ENCODE measurements at places on chromosomes 6 and 20. TPM values are rescaled to one million over a fixed set of nuclear protein-coding genes. Genes with fewer than 3 reads are reported as not detected.
A peak's percentile ranks its signal among the peaks of the same experiment; 100 is the strongest.

DNA sequence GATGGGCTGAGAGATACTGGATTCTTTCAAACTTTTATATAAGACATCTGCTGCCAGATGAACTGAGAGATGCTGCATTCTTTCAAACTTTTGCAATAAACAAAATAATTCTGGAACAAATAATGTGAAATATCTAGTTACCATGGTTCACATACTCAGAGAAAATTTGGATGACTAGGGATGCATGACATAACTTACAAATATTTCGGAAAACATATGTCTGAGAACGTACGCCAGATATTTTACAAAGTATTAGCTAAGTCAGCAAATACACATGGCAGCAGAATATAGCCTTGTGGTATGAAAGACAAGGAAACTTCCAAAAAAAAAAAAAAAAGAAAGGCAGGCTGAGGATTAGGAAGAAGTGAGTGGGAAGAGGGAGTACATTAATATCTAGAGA, 113.3 kb upstream of the TRAF3IP2 start:
- no peak overlapping the region for H3K4me3 ChIP-seq
- no peak for DNase-seq
- H3K27me3 ChIP-seq, result no peaks in the 10 kb centered on the region
- H3K4me1 ChIP-seq, result peaks cover 37% of the 10 kb centered on the region
- H3K36me3 ChIP-seq, result peaks cover 9% of the 10 kb centered on the region

DNA sequence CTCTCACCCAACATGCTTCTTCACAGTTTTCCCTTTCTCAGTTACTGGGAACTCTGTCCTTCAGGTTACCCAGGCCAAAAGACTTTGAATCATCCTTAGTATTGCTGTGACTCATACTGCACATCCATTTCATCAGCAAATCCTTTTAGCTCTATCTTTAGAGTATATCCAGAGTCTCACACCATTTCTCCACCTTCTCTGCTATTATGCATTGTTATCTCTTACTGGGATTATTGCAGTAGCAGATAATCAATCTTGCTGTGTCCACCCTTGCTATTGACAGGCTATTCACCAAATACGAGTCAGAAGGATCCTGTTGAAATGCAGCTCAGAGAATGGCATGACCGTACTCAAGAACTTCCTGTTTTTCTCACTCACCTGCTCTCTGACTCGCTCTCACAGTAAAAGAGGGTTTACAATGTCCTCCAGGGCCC, 57.3 kb downstream of the BCKDHB start:
- no peak for DNase-seq
- no peaks in the 10 kb centered on the region for H3K4me1 ChIP-seq
- peak overlapping the region; percentile 26 for H3K27ac ChIP-seq
- H3K27me3 ChIP-seq, result no peaks in the 10 kb centered on the region

- H3K4me1 ChIP-seq, result no peaks in the 10 kb centered on the region
- peaks cover 99% of the 10 kb centered on the region for H3K27me3 ChIP-seq
- H3K27ac ChIP-seq, result no peak overlapping the region
- no peak overlapping the region for H3K4me3 ChIP-seq
- H3K36me3 ChIP-seq, result no peaks in the 10 kb centered on the region
- DNase-seq, result no peak
Observed at GRCh38 chr6:28811873-28812272, 111.9 kb downstream of the TRIM27 start.

DNA sequence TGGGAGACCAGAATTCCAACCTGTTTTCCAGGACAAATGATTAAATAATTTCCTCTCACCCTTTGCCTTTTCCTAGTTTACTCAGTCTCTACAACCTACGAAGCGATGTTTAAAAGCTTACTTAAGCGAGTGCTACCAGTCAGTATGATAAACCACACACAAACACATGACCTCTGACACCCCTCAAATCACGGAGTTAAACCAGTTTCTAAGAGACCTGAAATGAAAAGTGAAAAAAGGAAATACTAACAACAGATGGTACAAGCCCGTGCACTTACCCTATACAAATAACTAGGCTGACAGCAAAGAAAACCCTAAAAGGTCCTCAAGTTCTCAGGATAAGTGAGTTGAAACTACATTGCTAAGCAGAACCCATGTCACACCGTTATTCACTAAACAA, 7.7 kb downstream of the TNFRSF21 start:
- H3K27ac ChIP-seq, result no peak overlapping the region
- H3K27me3 ChIP-seq, result no peaks in the 10 kb centered on the region
- DNase-seq, result no peak
- no peak overlapping the region for H3K4me3 ChIP-seq
- no peaks in the 10 kb centered on the region for H3K4me1 ChIP-seq
- no peaks in the 10 kb centered on the region for H3K36me3 ChIP-seq

- no peaks in the 10 kb centered on the region for H3K27me3 ChIP-seq
- no peak for DNase-seq
- H3K27ac ChIP-seq, result no peak overlapping the region
- no peak overlapping the region for H3K4me3 ChIP-seq
- H3K36me3 ChIP-seq, result no peaks in the 10 kb centered on the region
- no peaks in the 10 kb centered on the region for H3K4me1 ChIP-seq
Observed at GRCh38 chr6:40039042-40039441, 104.8 kb upstream of the MOCS1 start.

DNA sequence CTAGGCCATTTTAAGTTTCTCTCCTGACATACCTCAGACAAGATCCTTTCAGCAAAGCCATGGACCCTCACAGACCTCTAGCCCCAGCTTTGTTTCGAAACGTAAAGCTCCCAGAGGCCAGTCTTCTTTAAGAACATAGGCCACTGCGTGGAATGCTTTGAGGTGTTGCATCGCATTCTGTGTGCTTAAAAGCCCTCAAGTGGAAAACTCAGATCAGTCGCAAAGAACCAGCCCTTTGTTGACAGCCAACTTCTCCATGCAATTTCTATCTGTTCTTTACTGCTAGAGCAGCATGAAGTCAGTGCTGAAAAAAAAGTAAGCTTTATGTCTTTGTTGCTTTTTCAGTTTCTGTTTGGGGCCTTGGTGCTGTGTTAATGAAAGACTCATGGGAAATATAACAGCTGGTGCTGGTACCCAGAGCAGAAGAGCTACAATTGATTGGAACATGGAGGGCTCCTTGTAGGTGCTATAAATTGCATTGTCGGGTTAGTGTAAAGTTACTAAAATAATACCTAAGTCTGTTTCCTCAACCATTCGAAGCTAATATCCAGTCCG, 142.6 kb downstream of the MAP3K7 start:
- H3K4me3 ChIP-seq, result no peak overlapping the region
- no peak for DNase-seq
- H3K36me3 ChIP-seq, result no peaks in the 10 kb centered on the region
- no peaks in the 10 kb centered on the region for H3K27me3 ChIP-seq

- peaks cover 6% of the 10 kb centered on the region for H3K4me1 ChIP-seq
- no peaks in the 10 kb centered on the region for H3K27me3 ChIP-seq
- H3K27ac ChIP-seq, result no peak overlapping the region
- DNase-seq, result no peak
- H3K4me3 ChIP-seq, result no peak overlapping the region
Observed at GRCh38 chr6:139680819-139681218, 306.4 kb upstream of the CITED2 start.

Gene NPBWR2
- polyA plus RNA-seq, result not detected

Gene GGT7
- polyA plus RNA-seq, result 10.4 TPM

DNA sequence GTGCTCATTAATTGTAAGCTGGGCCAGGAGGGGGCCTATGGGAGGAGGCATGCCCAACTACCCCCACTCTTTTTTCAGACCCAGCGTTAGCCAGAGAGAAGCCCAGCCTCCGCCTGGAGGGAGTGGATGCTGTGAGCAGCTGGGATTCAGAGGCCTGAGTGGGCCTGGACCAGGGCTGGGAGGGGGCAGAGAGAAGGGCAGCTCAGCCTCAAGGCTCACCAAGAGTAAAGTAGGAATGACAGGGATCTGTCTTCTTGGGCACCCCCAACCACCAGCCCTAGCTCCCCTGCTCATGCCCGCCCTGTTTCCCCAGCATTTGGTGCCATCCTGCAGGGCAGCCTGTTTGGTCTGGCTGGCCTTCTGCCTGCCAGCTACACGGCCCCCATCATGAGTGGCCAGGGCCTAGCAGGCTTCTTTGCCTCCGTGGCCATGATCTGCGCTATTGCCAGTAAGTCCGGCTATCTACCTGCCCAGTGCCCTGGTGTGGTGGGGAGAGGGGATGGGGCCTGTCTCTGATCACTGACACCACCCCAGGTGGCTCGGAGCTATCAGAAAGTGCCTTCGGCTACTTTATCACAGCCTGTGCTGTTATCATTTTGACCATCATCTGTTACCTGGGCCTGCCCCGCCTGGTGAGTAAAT, 6.8 kb downstream of the SLC29A1 start:
- H3K27ac ChIP-seq, result peak overlapping the region; percentile 87
- no peak for DNase-seq
- H3K36me3 ChIP-seq, result no peaks in the 10 kb centered on the region
- no peaks in the 10 kb centered on the region for H3K27me3 ChIP-seq
- peaks cover 3% of the 10 kb centered on the region for H3K4me1 ChIP-seq

DNA sequence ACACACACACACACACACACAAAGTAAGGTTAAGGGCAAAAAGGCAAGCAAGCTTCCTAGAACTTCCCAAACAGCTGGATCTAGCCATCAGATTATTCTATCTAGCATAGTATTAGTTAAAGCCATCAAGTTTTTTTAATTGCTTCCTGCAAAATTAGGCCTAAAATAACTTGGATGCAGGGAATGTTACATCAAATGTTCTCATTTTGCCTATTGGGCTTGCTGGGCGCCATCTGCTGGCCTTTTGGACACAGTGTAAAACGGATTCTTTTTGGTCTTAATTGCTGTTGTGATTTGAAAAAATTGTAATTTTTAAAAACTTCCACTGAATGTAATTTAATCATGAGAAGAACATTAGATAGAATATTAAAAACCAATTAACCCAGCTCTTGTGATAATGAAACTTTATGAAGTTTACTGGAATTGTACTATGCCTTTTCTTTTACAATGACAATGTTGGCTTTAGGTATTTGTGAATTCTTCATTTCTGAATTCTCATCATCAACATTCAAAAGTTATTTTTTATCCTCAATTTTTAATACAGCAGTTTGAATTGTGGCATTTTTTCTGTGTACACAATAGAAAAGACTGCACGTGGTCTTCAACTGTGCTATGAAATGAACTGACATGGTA, 6.8 kb downstream of the MKKS start:
- no peaks in the 10 kb centered on the region for H3K27me3 ChIP-seq
- peak; percentile 61 for DNase-seq
- no peaks in the 10 kb centered on the region for H3K36me3 ChIP-seq
- peaks cover 20% of the 10 kb centered on the region for H3K4me1 ChIP-seq
- H3K27ac ChIP-seq, result no peak overlapping the region

GRCh38 chr6:36177166-36177565, 19.4 kb upstream of the BRPF3 start:
- no peak overlapping the region for H3K27ac ChIP-seq
- DNase-seq, result no peak
- H3K36me3 ChIP-seq, result no peaks in the 10 kb centered on the region
- H3K27me3 ChIP-seq, result no peaks in the 10 kb centered on the region
- H3K4me3 ChIP-seq, result no peak overlapping the region

GRCh38 chr6:12013307-12013719, 1.2 kb downstream of the HIVEP1 start:
- no peaks in the 10 kb centered on the region for H3K4me1 ChIP-seq
- H3K27me3 ChIP-seq, result no peaks in the 10 kb centered on the region
- no peak for DNase-seq
- peaks cover 9% of the 10 kb centered on the region for H3K36me3 ChIP-seq
- H3K4me3 ChIP-seq, result peak overlapping the region; percentile 92
- H3K27ac ChIP-seq, result peak overlapping the region; percentile 98

Gene COL9A3
- polyA plus RNA-seq, result 4.2 TPM

GRCh38 chr20:41308290-41308711, 9.2 kb downstream of the ZHX3 start:
- no peak overlapping the region for H3K4me3 ChIP-seq
- H3K4me1 ChIP-seq, result peaks cover 4% of the 10 kb centered on the region
- H3K27me3 ChIP-seq, result no peaks in the 10 kb centered on the region
- H3K27ac ChIP-seq, result peak overlapping the region; percentile 5
- DNase-seq, result no peak

DNA sequence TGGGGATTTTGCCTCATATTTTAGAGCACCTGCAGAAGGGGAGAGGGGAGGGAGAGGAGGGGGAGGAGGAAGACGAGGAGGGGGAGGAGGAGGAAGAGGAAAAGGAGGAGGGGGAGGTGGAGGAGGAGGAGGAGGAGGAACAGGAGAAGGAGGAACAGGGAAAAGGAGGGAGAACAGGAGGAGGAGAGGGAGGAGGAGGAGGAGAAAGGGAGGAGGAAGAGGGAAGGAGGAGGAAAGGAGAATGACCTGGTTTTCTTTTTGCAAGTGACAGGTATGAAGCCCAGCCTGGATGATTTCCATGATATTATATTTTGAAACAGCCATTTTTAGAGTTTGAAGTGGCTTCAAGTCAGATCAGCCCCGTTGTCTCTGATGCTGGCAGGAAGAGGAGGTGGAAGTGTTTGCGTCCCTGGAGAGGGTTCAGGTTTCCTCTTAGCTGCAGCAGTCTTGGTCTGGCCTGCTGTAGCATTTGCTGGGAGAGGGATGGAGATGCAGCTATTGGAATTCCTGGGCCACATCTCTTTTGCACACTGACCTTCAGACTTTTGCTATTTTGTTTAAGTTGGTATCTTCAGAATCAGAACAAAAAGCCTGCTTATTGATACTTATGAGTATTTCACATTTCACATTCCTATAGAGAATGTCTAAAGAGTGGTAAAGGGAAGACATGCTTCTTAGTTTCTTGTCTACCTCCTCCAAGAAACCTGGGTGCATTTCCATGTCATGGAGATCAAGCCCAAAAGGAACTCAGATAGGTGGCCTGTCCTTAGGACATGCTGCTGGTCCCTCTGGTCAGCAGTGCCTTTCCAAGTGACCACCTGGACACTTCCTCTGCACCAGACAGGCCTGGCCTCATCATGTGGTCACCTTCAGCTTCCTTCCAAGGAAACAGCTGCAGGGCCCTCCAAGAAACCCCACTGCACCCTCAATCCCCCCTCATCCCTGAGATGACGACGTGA, 54.3 kb upstream of the IYD start:
- H3K27me3 ChIP-seq, result no peaks in the 10 kb centered on the region
- H3K36me3 ChIP-seq, result no peaks in the 10 kb centered on the region
- no peaks in the 10 kb centered on the region for H3K4me1 ChIP-seq
- no peak for DNase-seq
- H3K4me3 ChIP-seq, result no peak overlapping the region

- H3K4me3 ChIP-seq, result no peak overlapping the region
- no peaks in the 10 kb centered on the region for H3K27me3 ChIP-seq
- DNase-seq, result no peak
Observed at GRCh38 chr6:130865793-130866192, 38.6 kb downstream of the SMLR1 start.

DNA sequence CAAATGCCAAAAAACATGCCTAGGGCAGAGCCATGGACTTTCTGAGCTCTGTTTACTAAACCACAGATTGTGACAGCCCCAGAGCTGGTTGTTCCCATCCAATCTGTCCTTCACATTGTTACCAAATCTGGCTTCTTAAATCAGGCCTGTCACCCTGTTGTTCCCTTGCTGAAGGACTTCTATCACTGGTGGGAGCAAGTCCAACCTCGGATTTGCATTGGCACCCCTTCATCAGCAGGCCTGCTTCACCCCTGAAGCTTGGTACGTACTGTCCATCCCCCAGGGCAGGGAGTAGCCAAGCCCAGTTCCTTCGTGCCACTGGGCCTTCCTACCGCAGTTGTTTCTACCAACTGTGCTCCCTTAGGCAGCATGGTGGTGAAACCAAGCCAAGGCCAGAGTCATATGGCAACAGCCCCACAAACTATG, 357.3 kb upstream of the JARID2 start:
- no peak for DNase-seq
- peaks cover 4% of the 10 kb centered on the region for H3K4me1 ChIP-seq
- no peak overlapping the region for H3K4me3 ChIP-seq
- H3K27me3 ChIP-seq, result no peaks in the 10 kb centered on the region

Gene RPP21
- 60.1 TPM for polyA plus RNA-seq

GRCh38 chr6:164098857-164099267, 684.3 kb downstream of the QKI start:
- no peaks in the 10 kb centered on the region for H3K4me1 ChIP-seq
- no peaks in the 10 kb centered on the region for H3K27me3 ChIP-seq
- no peaks in the 10 kb centered on the region for H3K36me3 ChIP-seq

Measured in lung (tissue), 17 donors.